T-helper 1 cell (primary cell): ENCODE measurements at places on chromosomes 2 and 18.
A peak's percentile ranks its signal among the peaks of the same experiment; 100 is the strongest.

- no peak for DNase-seq
Observed at GRCh38 chr18:44502790-44503189, 177.9 kb upstream of the SETBP1 start.

DNA sequence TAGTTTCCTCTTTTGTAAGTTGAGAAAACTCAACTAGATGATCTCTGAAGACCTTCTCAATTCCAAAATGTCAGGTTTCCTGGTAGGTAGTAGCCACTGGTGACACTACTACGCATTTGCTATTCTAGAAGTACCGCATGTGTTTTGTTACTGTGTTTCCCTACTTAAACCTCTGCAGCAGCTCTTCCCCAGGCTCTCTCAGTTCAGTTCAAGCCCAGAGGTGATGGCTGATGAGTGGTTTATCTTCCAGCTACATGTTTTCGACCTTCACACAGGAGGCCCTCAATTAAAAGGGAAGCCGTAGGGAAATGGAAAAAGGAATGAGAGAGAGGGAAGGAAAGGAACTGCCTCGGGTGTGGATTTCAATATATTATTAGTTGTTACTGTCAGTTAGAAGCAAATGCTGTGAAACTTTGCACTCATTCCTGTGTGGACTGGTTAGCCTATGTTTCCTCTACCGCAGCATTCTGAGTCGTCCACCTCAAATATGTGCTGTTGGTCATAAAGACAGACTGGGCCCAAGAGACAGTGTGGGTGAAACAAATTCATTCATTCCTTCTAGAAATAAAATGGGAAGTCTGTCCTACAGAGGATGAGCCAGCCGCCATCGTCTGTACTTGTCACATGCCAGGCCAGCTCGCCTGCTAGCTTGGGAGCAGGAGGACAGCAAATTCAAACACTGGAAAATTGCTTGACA is 455.2 kb upstream of the RAB12 start:
- no peak for DNase-seq

GRCh38 chr18:72114801-72115594 is 429.1 kb downstream of the CBLN2 start:
- no peak for DNase-seq

DNA sequence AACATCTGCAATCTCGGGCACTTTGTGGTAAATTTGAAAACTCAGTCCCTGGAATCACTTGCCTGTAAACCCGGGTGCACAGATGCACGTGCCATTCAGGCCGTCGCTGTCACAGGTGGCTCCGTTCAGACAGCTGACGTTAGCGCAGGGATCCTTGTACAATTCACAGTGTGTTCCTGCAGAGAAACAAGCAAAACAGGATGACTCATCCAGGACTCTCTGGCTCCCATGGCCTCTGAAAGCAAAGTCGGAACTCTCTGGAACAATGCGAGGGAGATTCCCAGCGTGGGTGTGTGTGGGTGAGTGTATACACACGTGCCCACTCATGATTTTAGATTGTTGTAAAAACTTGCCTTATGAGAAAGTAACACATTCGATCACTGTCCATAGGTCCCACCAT is 136.1 kb upstream of the PID1 start:
- no peak for DNase-seq

GRCh38 chr18:61998957-61999356 is 106.2 kb upstream of the RNF152 start:
- no peak for DNase-seq

GRCh38 chr2:96320728-96321622 is 4.1 kb upstream of the ITPRIPL1 start:
- no peak for DNase-seq

DNA sequence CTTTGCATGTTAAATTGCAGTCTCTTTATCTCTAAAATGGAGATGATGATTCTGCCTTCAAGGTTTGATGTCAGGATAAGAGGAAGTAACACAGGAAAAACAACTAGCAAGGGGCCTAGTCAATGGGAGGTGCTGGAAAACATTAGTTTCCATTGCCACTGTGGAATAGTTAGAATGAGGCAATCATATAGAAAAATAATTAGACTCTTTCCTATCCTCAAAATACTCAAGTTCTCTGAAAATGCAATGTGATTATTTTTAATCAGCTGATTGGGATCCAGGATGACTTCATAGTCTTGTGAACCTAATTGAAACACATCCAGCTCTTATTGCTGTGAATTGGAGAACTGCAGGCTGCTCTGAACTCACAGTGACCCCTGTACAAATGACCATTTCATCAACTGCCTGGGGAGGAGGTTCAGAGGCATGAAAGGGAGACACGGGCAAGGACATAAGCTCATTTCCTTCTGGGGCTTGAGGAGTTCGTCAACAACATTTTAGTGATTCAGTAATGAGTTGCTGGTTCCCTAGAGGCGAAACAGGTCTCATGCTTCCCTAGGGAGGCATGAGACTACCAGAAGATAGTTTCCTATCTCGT is 422.5 kb downstream of the LPIN1 start:
- no peak for DNase-seq

DNA sequence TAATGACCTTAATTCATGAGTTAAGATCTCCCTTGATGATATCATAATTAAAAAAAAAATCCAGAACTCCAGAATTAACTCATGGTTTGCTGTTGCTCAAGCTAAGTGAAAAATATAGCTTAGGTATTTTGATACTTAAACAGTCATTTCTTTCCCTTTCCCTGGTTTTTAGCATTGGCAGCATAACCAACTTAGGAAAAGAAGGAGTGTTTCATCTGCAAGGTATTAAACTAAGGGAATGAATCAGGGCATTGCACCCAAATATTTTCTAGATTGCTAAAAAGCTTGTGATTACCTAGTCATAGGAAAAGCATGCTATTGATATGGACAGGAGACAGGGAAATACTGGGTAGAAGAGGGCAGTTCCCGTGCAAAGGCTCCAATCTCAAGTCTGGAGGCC is 207.2 kb downstream of the LRP1B start:
- DNase-seq, result no peak

DNA sequence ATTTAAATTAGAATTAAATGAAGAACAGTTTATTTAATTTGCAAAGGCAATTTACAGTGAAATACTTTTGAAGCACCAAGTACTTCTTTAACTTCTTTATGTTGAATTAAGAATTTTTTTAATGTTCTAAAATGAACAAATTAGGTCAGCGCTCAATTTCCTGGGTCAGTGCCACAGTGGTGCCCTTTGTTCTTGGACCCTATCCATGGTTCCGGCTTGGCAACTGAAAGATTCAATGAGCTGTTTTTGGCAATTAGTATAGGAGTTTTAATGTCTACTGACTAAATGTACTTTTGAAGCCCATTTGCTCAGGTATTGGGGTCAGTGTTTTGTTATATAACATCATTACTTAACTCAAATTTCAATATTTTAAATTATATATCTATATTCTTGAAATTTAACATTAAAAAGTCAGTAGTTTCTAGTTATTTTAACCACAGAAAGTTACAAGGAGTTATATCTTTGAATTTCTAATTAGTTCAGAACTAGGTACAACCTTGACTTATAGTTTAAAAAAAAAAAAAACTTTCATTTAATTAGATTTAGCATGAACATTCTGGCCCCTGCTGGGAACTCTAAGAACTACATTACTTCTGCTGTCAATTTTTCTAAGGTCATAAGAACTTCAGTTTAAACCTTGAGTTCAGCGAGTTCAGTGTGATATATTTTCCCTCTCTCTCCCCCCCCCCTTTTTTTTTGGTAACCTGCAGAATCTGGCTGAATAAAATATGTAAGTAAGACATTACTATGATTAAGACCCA is 7.6 kb upstream of the MSTN start:
- DNase-seq, result peak; percentile 18

- DNase-seq, result no peak
Observed at GRCh38 chr18:49855711-49856415, 42.5 kb upstream of the ACAA2 start.

GRCh38 chr2:239293775-239294430 is 106.9 kb downstream of the HDAC4 start:
- peak; percentile 36 for DNase-seq

- DNase-seq, result no peak
Observed at GRCh38 chr2:147968571-147968970, 52.0 kb downstream of the ORC4 start.

DNA sequence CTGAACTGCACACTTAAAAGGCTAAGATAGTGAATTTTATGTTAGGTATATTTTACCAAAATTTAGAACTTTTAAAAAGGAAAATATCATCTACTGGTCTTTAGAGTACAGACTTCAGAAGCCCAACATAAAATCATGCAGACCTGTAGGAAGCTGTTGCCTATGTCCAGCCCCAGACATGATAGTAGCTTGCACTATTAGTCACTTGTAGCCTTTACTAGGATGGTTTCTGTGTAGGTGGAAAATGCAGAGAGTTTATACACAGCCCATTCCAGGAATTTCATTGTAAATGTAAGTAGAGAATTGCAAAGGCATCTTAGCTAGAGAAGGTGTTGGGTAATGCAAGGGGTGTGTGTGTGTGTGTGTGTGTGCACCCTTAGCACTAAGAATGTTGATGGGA is 640.2 kb downstream of the RNF144A start:
- no peak for DNase-seq

DNA sequence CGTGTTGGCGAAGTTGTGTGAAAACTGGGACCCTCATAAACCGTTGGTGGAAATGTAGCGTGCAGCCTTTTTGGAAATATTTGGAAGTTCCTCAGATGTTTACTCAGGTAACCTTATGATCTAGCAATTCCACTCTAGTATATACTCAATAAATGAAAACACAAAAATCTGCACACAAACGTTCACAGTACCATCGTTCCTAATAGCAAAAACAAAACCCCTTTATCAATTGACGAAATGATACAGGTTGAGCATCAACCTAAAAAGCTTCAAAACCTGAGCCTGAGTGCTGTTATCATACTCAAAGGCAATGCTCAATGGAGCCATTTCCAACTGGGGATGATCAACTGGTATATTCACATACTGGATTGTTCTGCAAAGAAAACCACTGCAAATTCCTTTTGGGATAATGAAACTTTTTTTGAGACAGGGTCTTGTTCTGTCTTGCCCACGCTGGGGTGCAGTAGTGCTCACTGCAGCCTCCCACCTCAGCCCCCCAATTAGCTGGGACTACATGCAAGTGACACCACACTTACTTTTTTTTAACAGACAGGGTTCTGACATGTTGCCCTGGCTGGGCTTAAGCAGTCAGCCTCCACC is 777 bp upstream of the C18orf32 start:
- DNase-seq, result no peak

- no peak for DNase-seq
Observed at GRCh38 chr2:58928391-58928790, 687.3 kb upstream of the FANCL start.

DNA sequence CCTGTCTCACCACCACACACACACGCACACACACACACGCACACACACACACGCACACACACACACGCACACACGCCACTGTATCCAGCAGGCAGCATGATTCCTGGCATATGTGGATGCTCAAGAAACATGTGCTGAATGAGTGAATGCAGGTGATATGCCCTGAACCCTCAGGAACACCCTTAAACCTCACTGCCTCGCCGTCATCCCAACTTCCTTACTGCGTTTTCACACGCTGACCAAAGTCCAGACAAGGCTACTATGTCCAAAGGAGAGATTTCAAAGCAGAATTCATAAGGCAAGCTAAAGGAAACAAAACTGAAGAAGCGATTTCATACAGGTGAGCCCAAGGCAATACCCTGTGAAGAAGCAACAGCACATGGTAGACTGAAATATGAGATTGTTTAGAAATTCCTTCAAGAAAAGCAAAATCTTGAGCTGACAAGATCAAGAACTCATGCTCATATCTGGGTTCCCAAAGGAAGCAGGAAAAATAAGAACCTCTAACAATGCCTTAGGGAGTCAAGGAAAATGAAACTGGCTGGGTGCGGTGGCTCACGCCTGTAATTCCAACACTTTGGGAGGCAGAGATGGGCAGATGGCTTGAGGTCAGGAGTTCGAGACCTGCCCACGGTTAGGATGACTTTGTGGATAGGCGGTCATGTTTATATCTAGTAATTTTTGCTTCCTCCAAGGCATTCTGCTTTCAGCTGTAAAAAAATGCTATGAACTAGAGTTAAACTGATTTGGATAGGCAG is 69.1 kb downstream of the TNFRSF11A start:
- DNase-seq, result no peak

DNA sequence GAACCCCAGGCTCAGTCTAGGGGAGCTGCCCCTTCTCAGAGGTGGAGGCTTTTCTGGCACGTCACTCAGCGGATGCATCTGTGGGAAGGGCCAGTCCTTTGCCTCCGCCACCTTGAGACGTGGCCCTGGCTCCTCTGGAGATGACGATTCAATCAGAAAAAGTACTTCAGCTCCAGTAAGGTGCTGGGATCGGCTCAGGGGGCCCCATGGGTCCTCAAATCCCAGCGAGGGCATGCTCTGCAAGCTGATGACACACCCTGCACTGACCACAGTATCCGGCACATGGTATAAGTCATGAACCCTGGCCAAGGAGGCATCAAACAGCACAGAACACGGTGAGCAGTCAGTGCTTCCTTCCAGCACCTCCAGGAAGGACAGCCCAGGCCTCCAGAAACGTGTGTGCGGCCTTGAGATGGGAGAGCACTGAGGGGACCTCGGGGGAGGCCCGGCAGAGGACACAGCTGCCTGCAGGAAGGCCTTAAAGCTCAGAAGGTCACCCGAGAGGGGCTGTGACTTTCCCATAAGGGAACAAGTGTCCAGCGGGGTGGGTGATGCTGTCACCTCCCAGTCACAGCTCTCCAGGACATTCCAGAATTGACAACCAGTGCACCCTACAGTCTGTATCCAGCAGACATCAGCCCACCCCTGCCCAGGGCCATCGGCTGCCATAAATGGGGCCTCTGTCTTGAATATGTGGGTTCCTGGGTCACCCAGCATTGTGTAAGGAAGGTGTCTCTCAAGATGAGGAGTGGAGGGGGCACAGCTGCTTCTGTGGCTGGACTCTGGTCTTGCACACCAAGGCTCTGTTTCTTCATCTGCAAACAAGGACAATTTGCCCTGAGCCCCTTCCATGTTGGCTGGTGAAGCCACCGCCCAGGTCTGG is 205.8 kb downstream of the NDUFA10 start:
- no peak for DNase-seq

DNA sequence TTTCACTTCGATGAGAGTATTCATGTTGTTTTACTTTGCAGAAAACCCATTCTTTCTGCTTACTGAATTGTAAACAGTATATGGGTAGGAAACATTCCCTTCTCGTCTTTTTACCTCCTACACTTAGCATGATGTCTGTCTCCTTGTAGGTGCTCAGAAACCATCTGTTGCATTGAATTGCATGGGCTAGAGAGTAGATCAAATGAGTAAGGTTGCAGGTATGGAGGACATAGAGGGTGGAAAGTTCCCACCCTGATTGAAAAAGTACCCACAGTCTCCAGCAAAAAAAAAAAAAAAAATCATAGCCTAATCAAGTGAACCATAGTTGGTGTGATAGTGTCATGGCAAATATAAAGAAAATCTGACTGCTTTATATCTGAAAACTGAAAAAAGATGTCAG is 1.7 kb downstream of the CYTIP start:
- no peak for DNase-seq

GRCh38 chr2:79393806-79394484 is 118.9 kb upstream of the CTNNA2 start:
- no peak for DNase-seq

- no peak for DNase-seq
Observed at GRCh38 chr2:235460548-235461047, 33.2 kb upstream of the AGAP1 start.

- DNase-seq, result no peak
Observed at GRCh38 chr2:223765221-223765785, 72.1 kb downstream of the AP1S3 start.

- DNase-seq, result no peak
Observed at GRCh38 chr18:8493141-8493540, 116.1 kb upstream of the RAB12 start.
